Activated CD8-positive, alpha-beta memory T cell treated with anti-CD3 and anti-CD28 coated beads, Interleukin-2, amount 10 ng/mL, durations not matched to agents 7 days and 5 days (primary cell): ENCODE measurements at places on chromosomes 5 and 9. TPM values are rescaled to one million over a fixed set of nuclear protein-coding genes. Genes with fewer than 3 reads are reported as not detected.

Gene PCDHB10
- not detected for total RNA-seq

Gene PTPN3
- total RNA-seq: 0.50 TPM

Gene IRX1
- not detected for total RNA-seq

Gene EGFL7
- 0.29 TPM for total RNA-seq

Gene TMC1
- not detected for total RNA-seq

Gene GPSM1
- total RNA-seq: 4.5 TPM

Gene DNAH5
- not detected for total RNA-seq

Gene LCN15
- not detected for total RNA-seq

Gene C8G
- not detected for total RNA-seq

Gene DNM1
- total RNA-seq: 0.79 TPM

Gene C5orf58
- total RNA-seq: not detected

Gene PCDHB12
- not detected for total RNA-seq

GRCh38 chr5:147902609-147903115 lies 3.7 kb downstream of the C5orf46 start:
- no peaks in the 10 kb centered on the region for H3K27me3 ChIP-seq
- H3K4me1 ChIP-seq: no peaks in the 10 kb centered on the region
- DNase-seq: no peak

DNA sequence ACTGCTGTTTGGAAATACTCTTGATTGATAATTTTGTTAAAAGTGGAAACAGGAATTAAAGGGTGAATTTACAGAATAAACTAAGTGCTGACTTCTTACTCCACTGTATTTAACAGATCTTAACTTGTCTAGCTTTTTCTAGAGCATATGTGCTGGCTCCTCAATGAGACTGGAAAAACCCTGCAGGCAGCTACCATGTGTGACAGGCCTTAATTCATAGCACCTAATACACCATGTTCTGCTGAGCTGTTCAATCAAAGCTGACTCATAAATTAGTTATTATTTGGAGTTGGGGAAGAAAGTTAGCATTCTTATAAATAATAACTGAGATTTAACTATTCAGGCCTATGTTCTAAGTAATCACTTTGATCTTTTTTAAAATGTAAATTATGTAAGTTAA lies 29.4 kb downstream of the CTNNAL1 start:
- H3K36me3 ChIP-seq: peaks cover 10% of the 10 kb centered on the region
- no peaks in the 10 kb centered on the region for H3K4me1 ChIP-seq
- DNase-seq: no peak
- H3K27ac ChIP-seq: no peak overlapping the region
- H3K27me3 ChIP-seq: no peaks in the 10 kb centered on the region

- H3K27me3 ChIP-seq: no peaks in the 10 kb centered on the region
- no peak overlapping the region for H3K4me3 ChIP-seq
- H3K27ac ChIP-seq: no peak overlapping the region
Measured at GRCh38 chr5:75720882-75721281, 3.6 kb upstream of the POC5 start.

- no peak overlapping the region for H3K4me3 ChIP-seq
- H3K27me3 ChIP-seq: peaks cover 17% of the 10 kb centered on the region
- H3K4me1 ChIP-seq: no peaks in the 10 kb centered on the region
Measured at GRCh38 chr9:15116130-15116580, 190.9 kb downstream of the TTC39B start.

DNA sequence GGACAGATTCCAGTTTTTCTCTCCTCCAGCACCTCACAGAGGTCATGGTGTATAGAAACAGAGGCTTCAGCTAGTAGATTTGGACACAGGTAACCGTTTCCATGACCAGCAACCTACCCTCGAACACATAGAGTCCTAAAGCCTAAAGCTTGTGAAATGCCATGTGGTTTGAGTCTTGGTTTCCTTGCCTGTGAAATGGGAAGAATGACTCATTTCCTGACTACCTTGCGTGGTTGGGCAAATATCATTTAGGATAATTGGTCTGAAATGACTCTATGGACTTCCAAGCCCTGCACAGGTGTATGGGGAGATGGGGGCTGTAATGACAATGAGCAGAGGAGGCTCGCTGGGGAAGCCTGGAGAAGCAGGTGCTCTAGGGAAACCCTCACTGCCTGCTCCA lies 134.6 kb downstream of the TTLL11 start:
- H3K27me3 ChIP-seq: peaks cover 12% of the 10 kb centered on the region
- peaks cover 3% of the 10 kb centered on the region for H3K4me1 ChIP-seq
- H3K4me3 ChIP-seq: no peak overlapping the region
- no peak overlapping the region for H3K27ac ChIP-seq
- no peaks in the 10 kb centered on the region for H3K36me3 ChIP-seq

- H3K27me3 ChIP-seq: no peaks in the 10 kb centered on the region
- no peak overlapping the region for H3K4me3 ChIP-seq
- DNase-seq: no peak
- no peaks in the 10 kb centered on the region for H3K4me1 ChIP-seq
Measured at GRCh38 chr5:179217956-179218942, 127.0 kb downstream of the ADAMTS2 start.

DNA sequence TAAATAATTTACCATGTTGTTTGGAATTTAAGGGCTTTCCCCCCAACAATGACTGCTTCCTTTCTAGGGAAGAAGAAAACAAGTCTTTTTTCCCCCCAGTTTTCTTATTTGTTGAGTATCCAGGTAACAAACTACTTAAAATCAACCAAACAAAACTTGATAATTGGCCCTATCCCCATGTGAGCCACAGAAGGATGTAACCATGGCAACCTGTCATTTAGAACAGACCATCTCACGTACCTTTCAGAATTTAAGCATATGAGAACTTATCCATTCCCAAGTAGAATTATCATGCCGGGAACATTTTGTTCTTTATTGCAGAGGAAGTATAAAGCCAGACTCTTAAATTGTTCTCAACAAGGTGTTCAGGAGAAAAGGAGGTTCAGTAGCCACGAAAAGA lies 392.3 kb downstream of the CETN3 start:
- no peak overlapping the region for H3K4me3 ChIP-seq
- H3K27ac ChIP-seq: no peak overlapping the region
- no peaks in the 10 kb centered on the region for H3K36me3 ChIP-seq
- no peaks in the 10 kb centered on the region for H3K4me1 ChIP-seq

- no peaks in the 10 kb centered on the region for H3K4me1 ChIP-seq
- no peak overlapping the region for H3K27ac ChIP-seq
- H3K36me3 ChIP-seq: no peaks in the 10 kb centered on the region
- H3K27me3 ChIP-seq: no peaks in the 10 kb centered on the region
- DNase-seq: no peak
Measured at GRCh38 chr5:23721336-23721735, 213.9 kb downstream of the PRDM9 start.

GRCh38 chr5:142426129-142427014 lies 101.6 kb upstream of the SPRY4 start:
- H3K4me3 ChIP-seq: no peak overlapping the region
- no peak overlapping the region for H3K27ac ChIP-seq
- peak; percentile 50 for DNase-seq
- peaks cover 19% of the 10 kb centered on the region for H3K4me1 ChIP-seq
- no peaks in the 10 kb centered on the region for H3K27me3 ChIP-seq

- no peaks in the 10 kb centered on the region for H3K27me3 ChIP-seq
- DNase-seq: no peak
- H3K27ac ChIP-seq: no peak overlapping the region
Measured at GRCh38 chr5:87307796-87308423, 40.2 kb downstream of the RASA1 start.

- peak; percentile 38 for DNase-seq
- no peak overlapping the region for H3K27ac ChIP-seq
- H3K27me3 ChIP-seq: peaks cover 45% of the 10 kb centered on the region
- H3K4me3 ChIP-seq: no peak overlapping the region
- H3K4me1 ChIP-seq: no peaks in the 10 kb centered on the region
Measured at GRCh38 chr5:133386662-133387061, 225.7 kb downstream of the FSTL4 start.

GRCh38 chr5:152052470-152052869 lies 127.8 kb upstream of the GLRA1 start:
- H3K27ac ChIP-seq: no peak overlapping the region
- H3K36me3 ChIP-seq: no peaks in the 10 kb centered on the region
- no peaks in the 10 kb centered on the region for H3K27me3 ChIP-seq
- no peak overlapping the region for H3K4me3 ChIP-seq
- H3K4me1 ChIP-seq: no peaks in the 10 kb centered on the region

DNA sequence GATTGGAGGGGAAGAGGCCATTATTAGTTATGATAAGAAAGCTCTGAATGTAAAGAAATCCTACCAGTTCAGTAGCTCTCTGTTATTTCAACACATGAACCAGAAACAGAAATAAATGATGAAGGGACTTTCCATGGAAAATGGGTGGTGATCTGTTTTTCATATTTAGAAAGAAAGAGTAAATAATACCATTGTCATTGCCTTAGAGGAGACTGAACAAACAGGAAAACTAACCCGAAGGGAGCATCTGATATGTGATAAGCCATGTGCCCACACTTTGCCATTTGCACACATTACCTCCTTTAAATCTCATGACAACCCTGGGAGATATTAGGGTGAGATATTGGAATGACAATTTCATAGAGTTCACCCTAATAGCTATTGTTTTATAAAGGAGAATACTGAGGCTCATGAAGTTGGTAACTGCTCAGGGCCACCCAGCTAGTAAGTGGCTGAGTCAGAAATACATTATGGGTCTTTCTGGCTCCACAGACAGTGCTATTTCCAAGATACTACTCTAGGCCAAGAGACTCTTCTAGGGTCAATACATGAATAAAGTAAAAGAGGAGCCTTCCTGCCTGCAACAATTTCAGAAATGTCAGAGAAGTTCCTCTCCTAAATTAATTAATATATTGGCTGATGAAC lies 111.0 kb upstream of the SLIT3 start:
- no peak for DNase-seq
- peaks cover 2% of the 10 kb centered on the region for H3K27me3 ChIP-seq
- H3K4me3 ChIP-seq: no peak overlapping the region
- H3K27ac ChIP-seq: no peak overlapping the region
- no peaks in the 10 kb centered on the region for H3K36me3 ChIP-seq
- H3K4me1 ChIP-seq: no peaks in the 10 kb centered on the region

- peak; percentile 83 for DNase-seq
- H3K4me1 ChIP-seq: peaks cover 70% of the 10 kb centered on the region
- H3K27me3 ChIP-seq: no peaks in the 10 kb centered on the region
- H3K4me3 ChIP-seq: peak overlapping the region; percentile 37
Measured at GRCh38 chr5:175517824-175518450, 39.6 kb downstream of the SFXN1 start.

GRCh38 chr5:14235872-14236271 lies 92.7 kb downstream of the TRIO start:
- no peak for DNase-seq
- H3K4me1 ChIP-seq: no peaks in the 10 kb centered on the region
- H3K36me3 ChIP-seq: no peaks in the 10 kb centered on the region
- no peak overlapping the region for H3K27ac ChIP-seq
- H3K4me3 ChIP-seq: no peak overlapping the region
- peaks cover 16% of the 10 kb centered on the region for H3K27me3 ChIP-seq

GRCh38 chr5:174300941-174301761 lies 255.6 kb downstream of the NSG2 start:
- H3K4me1 ChIP-seq: no peaks in the 10 kb centered on the region
- H3K27ac ChIP-seq: no peak overlapping the region
- H3K27me3 ChIP-seq: no peaks in the 10 kb centered on the region
- DNase-seq: no peak
- H3K4me3 ChIP-seq: no peak overlapping the region

DNA sequence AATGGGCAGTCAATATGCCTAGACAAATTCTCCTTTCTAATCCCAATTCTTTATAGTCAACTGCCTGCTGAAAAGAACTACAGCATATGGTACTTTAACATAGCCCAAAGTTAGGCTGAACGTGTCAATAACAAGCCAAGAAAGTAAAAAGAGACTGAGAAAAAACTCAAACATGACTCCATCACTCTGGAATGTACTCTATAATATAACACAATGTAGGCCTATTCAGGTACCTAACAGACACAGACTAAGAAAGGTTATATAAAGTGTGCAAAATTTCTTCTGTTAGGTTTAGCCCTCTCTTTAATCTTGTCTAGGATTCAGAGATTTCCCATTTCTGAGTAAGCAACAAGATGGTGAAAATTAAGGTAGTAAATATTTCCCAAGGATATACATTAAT lies 209.7 kb upstream of the PRR16 start:
- H3K27me3 ChIP-seq: no peaks in the 10 kb centered on the region
- no peak overlapping the region for H3K4me3 ChIP-seq
- DNase-seq: no peak
- H3K27ac ChIP-seq: no peak overlapping the region
- H3K4me1 ChIP-seq: no peaks in the 10 kb centered on the region
- H3K36me3 ChIP-seq: no peaks in the 10 kb centered on the region

- no peaks in the 10 kb centered on the region for H3K27me3 ChIP-seq
- no peak overlapping the region for H3K4me3 ChIP-seq
- no peak for DNase-seq
- H3K27ac ChIP-seq: no peak overlapping the region
- no peaks in the 10 kb centered on the region for H3K36me3 ChIP-seq
Measured at GRCh38 chr9:28915202-28915930, 1342.1 kb upstream of the C9orf72 start.

- H3K27ac ChIP-seq: no peak overlapping the region
- DNase-seq: no peak
- no peaks in the 10 kb centered on the region for H3K27me3 ChIP-seq
- no peaks in the 10 kb centered on the region for H3K36me3 ChIP-seq
- no peak overlapping the region for H3K4me3 ChIP-seq
- no peaks in the 10 kb centered on the region for H3K4me1 ChIP-seq
Measured at GRCh38 chr9:16206518-16206917, 653.7 kb downstream of the CCDC171 start.

- H3K36me3 ChIP-seq: peaks cover 78% of the 10 kb centered on the region
- peaks cover 40% of the 10 kb centered on the region for H3K4me1 ChIP-seq
- no peak for DNase-seq
- H3K27me3 ChIP-seq: no peaks in the 10 kb centered on the region
Measured at GRCh38 chr5:157511651-157512644, 51.9 kb downstream of the NIPAL4 start.

DNA sequence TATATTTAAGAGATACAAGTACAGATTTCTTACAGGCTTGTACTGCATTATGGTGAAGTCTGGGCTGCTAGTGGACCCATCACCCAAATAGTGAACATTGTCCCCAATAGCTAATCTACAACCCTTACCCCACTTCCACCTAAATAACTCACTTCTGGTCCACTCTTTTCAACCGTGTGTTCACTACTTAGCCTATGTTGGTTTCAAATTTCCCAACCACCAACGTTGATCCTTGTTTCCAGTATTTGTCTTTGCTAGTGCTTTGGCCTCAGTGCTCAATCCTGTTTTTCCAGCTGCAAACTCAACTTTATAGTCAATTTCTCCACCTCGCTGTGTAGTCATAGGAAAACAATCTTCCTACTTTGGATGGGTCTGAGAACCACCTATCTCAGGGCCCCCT lies 45.3 kb upstream of the TTC39B start:
- no peak for DNase-seq
- no peak overlapping the region for H3K4me3 ChIP-seq
- no peaks in the 10 kb centered on the region for H3K27me3 ChIP-seq
- H3K36me3 ChIP-seq: no peaks in the 10 kb centered on the region
- peaks cover 10% of the 10 kb centered on the region for H3K4me1 ChIP-seq
